Vagina (tissue), 2 donors: ENCODE measurements at places on chromosomes 7 and 10.

- DNase-seq: no peak
These were observed 70.7 kb downstream of the RBAK start for GRCh38 chr7:5116359-5116758.

- no peak for DNase-seq
These were observed 440 bp downstream of the JAKMIP3 start for GRCh38 chr10:132066186-132066585.

- DNase-seq: no peak
These were observed 402.2 kb downstream of the ANKRD7 start for GRCh38 chr7:118626739-118627138.

- no peak for DNase-seq
These were observed 41.5 kb downstream of the MINPP1 start for GRCh38 chr10:87546210-87546609.

DNA sequence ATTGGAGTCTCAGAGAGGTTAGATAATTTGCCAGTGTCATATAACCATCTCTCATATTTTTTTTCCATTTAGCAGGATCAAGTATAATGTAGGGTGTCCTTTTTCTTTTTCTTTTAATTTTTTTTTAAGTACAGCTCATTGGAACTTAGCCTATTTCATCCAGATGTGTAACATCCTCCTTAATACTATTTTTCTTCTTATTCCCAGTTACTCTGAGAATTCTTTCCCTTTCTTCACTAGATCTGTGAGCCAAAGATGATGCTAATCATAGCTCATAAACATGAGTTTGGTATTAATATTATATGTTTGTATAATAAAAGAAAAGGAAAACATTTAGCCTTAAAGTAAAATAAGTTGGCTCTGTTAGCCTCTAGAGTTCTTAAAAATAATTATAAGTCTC lies 32.8 kb downstream of the PPP1R9A start:
- DNase-seq: no peak

- DNase-seq: no peak
These were observed 323.3 kb upstream of the ZNF32 start for GRCh38 chr10:43971981-43972380.

- no peak for DNase-seq
These were observed 123.1 kb downstream of the DKK1 start for GRCh38 chr10:52437205-52437646.

- no peak for DNase-seq
These were observed 506.9 kb downstream of the RPS24 start for GRCh38 chr10:78540355-78541076.

DNA sequence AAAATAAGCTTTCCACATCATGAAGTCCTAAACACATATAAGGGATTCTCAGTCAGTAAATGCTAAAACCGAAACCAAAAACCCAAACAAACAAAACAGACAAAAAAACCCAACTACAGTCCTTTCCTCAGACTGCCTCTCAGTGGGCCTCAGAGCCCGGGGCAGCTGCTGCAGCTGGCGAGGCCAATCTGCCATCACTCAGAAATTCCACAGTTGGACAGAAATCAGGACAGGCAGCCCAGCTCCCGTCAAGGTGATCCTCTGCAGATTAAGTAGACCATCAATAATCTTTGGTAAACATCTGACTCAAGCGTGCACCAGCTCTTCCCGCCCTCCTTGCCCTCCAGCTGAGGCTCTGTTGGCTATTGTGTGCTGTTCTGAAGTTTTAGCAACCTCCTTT lies 142.2 kb downstream of the ATXN7L1 start:
- no peak for DNase-seq

DNA sequence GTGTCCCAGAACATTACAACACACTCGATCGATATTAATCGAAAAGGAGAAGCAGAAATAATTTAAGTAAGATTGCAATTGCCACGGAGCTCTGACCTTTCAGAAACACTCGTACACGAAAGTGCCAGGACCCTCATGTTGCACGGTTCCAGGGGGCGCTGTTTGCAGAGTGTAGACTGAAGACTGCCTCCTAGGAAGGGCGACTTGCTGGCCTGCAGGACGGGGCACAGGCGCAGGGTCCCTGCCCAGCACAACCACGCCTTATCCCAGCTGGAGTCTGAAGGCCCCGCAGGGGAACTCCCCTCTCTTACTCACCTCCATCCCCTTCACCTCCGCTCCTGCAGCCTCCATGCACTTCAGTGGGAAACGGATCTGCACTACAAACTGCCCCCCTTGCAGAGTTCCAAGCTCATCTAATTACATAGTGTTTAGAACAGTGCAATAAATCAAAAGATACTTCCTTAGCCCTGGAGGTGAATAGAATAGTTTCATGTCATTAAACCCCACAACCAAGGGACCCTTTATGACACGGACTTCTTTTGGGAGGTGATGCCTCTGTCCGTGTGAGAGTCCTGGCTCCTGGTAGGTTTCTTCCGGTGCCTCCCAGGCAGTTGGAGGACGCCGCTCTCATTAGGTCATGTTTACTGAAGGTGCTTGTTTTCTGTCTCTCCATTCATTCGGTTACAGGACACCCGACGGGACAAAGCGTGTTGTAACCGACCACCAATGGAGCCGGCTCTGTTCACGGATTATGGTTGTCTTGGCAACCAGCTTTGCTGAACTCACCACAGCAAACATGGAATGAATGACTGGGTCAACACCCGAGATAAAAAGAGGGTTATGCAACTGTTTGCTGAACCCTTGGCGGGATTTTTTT lies 262.2 kb downstream of the BAMBI start:
- DNase-seq: no peak

DNA sequence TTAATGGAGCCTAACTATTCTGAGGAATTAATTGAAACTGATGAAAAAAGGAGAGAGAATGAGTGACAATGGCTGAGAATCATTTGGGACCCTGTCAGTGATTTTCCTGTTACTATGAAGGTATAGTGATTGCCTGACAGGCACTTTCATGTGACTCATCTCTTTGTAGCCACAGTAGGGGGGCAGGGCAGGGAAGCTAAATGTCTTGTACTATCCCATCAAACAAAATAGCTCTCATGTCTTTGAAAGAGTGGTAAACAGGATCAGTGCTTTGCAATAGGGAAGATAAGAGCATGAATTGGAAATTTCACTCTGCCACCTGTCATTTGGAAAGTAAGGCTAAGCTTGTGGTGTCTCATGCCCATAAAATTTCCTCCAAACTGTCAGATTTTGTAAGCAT lies 94.5 kb upstream of the GSDME start:
- no peak for DNase-seq

GRCh38 chr10:102394801-102395399 lies 605 bp upstream of the NFKB2 start:
- DNase-seq: no peak

GRCh38 chr10:17290226-17290625 lies 62.2 kb downstream of the VIM start:
- no peak for DNase-seq

GRCh38 chr10:78852466-78853240 lies 216.1 kb upstream of the ZMIZ1 start:
- no peak for DNase-seq

DNA sequence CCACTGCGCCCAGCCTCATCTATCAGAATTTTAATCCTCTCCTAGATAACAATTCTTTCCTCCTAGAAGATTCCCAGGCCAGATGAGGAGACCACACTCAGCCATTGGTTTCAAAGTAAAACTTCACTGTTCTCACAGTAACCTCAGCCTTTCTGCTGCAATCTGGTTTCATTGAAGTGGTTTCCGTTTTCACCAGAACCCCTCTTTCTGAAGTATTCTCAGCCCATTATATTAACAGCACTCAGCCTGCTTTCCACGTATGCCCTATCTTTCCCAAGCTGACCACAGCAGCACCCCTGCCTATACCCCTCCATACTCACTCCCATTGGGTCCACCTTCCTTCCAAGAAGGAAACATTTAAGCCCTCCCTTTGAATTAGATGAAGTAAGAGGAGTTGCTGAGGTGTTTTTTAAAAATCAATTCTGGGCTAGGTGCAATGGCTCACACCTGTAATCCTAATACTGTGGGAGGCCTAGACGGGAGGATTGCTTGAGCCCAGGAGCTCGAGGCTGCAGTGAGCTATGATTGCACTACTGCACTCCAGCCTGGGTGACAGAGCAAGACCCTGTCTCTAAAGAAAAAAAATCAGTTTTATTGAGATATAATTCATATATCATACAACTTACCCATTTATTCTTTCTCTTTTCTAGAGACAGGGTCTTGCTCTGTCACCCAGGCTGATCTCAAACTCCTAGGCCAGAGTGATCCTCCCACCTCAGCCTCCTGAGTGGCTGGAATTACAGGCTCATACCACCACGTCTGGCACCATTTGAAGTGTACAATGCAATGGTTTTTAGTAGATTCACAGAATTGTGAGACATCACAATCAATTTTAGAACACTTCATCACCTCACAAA lies 11.3 kb downstream of the PLAU start:
- DNase-seq: no peak

DNA sequence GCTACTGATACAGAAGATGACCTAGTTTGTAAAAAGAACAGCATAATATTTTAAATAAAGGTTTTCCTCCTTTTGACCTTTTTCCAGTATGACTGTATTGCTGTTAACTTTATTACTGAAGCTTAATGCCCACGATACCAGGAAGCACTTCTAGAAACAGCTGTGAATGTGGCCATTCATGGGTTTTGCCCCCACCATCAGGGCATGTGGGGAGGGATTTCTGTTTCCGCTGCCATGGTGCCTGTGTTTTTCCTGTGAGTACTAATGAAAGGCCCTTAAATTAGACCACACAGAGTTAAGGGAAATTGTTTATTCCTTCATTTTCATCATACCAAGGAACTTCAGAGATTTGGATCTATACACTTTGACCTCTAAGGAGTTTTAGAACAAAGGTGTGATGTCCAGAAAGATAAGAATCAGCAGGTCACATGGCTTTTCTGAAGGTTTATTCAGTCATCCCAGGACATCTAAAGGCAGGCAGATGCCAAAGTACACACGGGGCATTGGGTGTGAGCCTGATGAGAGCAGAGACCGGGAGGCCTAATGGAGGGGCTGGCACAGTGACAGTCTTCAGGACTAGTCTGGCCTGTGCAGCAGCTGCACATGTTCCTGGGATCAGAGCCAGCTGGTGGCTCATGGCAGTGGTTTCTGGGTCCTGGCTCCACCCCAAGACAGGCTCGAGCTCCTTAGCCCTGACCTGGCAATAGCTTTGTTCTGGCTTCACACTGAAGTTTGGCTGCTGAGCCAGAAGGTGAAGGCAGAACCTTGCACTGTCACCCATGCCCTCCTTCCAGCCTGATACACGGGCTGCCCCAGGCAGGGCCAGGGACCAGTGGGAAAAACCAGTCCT lies 190.9 kb downstream of the REEP3 start:
- peak; percentile 97 for DNase-seq

DNA sequence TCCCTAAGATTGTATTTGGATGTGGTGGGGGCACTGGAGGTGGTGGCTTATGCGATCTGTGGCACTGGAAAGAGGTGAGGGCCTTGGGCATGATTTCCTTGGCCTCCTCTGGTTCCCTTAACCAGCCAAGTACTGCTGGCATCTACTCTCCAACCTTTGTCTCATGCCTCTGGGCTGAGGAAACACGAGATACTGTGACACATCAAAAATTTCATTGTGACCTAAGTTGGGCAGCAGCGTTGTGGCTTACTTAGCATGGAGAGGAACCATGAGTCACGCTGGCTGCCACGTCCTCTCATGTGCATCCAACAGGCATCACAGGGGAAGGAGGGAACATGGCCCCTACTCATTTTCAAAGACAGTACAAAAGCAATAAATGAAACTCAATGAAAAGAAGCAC lies 29.7 kb upstream of the GSDME start:
- no peak for DNase-seq

DNA sequence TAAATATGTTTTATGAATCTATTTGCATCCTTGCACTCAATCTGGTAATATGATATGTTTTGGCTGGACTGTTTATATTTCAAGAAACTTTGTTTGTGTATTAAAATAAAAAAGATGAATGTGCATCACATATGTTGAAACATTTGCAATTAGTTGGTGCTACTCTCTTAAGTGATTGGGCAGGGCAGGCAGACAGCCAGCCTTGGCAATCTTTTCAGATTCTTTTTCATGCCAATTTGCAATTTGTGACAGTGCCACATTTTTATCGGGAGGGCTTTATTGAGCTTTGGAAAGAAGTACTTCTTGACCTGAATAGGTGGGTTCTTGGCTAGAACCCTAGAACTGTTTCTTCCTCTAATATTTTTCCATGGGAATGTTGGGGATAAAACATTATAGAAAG lies 152.2 kb downstream of the NXPH1 start:
- no peak for DNase-seq

GRCh38 chr10:80588546-80588945 lies 50.8 kb downstream of the SH2D4B start:
- no peak for DNase-seq

GRCh38 chr10:96889415-96890171 lies 57.5 kb downstream of the LCOR start:
- DNase-seq: no peak

DNA sequence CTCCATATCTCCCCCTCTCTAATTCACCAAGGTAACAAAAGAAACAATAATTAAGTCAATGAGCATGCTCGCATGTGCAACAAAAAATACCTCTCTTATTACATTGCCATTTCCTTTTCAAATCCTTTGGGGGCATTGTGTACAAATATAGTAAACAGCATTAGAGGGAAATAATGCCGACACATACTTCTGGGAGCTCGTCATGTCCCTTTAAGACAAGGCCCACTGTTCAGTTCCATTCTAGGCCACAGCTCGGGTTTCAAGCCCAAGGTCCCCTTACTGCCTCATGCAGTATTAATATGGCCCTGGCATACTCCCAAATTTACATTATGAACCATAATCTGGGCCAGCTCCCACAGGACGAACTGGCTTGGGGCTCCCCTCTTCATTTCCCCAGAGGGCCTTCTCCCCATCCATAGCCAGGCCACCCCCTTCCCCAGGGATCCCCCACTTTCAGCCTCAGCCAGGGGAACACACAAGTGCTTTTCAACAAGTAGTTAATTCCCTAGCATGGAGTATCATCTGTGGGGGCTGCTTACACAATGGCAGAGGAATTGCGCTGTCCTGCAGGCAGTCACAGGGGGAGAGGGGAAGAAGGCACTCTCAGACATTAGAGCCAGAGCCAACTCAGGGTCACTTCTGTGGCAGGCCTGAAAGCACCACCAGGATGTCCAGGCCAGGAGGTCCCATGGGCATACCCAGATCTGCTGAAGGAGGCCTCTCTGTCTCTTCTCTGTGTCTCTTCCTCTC lies 110.6 kb downstream of the KCNMA1 start:
- DNase-seq: no peak

- DNase-seq: no peak
These were observed 173.7 kb upstream of the PRPS1L1 start for GRCh38 chr7:18201350-18201749.

GRCh38 chr7:158094671-158095226 lies 492.9 kb downstream of the PTPRN2 start:
- DNase-seq: no peak

DNA sequence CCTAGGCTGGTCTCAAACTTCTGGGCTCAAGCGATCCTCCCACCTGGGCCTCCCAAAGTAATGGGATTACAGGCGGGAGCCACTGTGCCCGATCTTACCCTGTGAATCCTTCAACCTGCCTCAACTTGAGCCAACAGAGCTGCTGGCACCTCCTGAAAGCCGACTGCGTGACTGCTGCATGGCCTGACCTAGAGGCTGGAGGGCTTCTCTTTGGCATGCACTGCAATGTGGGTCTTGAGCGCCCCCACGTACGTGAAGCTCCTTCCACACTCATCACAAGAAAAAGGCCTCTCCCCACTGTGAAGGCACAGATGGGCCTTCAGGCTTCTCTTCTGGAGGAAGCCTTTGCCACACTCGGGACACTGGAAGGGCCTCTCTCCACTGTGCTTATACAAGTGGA lies 12.9 kb upstream of the ZNF786 start:
- no peak for DNase-seq
